ENCODE measurements at places on chromosomes 16 and 17.

DNA sequence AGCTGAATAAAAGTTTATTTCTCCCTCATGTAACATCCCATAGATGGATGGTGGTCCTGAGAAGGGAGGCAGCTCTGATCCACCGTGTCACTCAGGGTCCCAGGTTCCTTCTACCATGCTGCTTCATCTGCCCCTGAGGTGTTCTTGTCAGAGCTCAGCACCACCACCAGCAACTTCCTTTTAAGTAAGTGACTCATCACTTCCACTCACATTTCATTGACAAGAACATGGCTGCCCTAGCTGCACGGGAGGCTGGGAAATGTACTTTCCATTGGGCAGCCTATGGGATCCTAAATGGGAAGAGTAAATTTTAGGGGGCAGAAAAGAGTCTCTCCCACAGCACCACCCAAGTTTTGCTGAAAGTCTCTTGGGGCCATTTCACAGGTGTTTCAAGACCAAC lies 134.7 kb downstream of the USP31 start:
- DNase-seq, result no peak

- no peak for DNase-seq
Measured at GRCh38 chr17:50222922-50223321, 21.5 kb upstream of the COL1A1 start.

DNA sequence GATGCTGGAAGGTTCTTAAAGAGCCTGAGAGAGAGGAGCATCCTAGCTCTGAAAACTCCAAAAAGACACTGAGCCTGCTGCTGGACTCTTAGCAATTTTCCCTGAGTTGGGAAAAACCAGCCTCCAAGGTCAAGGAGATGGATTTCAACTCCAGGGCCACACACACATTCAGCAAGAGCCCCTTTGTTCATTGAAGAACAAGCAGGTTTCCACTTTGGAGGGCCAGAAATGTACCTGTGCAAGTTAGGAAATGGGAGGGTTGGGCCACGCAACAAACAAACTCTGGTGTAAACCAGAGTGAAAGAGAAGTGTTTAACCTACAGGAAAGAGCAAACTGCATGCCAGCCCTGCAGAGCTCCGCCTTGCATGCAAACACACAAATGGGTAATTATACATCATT lies 264.8 kb upstream of the RPL38 start:
- DNase-seq, result no peak

- DNase-seq, result no peak
Measured at GRCh38 chr17:61333136-61333535, 66.5 kb upstream of the TBX2 start.

GRCh38 chr16:82658796-82659195 lies 32.0 kb downstream of the CDH13 start:
- DNase-seq, result no peak

- DNase-seq, result no peak
Measured at GRCh38 chr17:10640475-10640874, 16.6 kb downstream of the MYH3 start.

- peak; percentile 40 for DNase-seq
Measured at GRCh38 chr17:56596691-56597494, 3.4 kb downstream of the NOG start.

DNA sequence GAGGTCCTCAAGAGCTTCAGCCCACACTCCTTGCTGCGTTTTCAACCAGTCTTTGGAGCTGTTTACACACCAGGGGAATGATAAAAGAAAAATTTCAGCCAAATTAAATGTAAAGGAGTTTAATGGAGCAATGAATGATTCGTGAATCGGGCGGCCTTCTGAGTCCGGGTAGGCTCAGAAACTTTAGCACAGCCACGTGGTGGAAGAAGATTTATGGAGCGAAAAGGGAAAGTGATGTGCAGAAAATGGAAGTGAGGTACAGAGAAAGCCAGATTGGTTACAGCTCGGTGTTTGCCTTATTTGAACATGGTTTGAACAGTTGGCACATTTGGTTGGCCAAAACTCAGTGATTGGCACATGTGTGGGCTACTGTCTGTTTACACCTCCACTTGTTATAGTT lies 305.4 kb downstream of the MAF start:
- no peak for DNase-seq

- peak; percentile 16 for DNase-seq
Measured at GRCh38 chr16:62933929-62934328, 897.7 kb upstream of the CDH8 start.

DNA sequence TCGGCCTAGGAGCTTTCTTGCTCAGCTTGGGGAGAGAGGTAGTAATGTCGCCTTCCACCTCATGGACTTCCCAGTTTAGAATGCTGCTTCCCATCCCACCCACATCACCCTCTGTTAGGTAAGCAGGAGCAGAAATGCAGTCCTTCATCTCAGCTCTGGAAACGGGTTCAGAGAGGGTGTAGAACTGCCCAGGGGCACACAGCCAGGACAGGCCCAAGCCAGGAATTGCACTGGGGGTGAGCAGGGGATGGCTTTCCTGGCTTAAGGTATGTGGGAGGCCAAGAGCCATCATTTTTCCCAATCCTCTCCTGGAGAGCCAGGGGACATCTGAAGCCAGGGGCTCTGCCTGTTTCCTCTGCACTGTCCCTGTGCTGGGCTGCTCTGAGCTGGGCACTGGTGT lies 33.6 kb downstream of the RAI1 start:
- DNase-seq, result no peak

DNA sequence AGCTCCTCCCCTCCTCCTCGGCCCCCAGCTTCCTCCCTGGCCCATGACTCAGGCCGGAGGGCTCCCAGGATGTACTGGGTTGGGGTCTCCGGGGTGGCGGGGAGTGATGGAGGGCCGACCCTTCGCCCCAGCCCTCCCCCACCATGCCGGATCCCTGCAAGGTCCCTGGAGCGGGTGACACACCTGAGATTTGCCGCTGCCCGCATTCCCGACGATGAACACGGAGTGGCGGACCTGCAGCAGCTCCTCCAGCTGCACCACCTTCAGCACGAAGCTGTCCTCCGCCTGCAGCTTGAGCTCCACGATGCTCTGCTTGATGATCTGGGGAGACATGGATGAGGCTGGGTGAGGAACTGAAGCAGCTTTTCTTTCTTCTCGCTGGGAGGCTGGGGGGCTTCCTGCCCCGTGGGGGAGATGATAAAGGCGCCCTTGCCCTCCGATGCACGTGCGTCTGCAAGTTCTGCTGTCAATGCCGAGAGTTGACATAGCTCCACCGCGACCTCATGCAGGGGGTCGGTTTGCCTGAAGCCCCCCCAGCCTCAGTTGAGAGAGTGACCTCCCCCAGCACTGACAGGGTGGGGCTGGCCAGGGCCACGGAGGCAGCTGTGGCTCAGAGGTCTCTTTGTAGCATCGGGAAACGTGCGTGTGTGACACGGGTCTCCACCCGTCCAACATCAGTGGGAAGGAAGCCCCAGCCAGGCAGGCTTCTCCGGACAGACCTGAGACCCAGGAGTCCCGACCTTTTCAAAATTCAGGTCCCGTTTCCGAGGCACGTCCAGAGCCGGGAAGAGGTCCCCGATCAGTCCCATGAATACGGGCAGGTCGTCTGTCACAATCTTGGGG lies 83.1 kb downstream of the DNAH17 start:
- DNase-seq, result no peak

DNA sequence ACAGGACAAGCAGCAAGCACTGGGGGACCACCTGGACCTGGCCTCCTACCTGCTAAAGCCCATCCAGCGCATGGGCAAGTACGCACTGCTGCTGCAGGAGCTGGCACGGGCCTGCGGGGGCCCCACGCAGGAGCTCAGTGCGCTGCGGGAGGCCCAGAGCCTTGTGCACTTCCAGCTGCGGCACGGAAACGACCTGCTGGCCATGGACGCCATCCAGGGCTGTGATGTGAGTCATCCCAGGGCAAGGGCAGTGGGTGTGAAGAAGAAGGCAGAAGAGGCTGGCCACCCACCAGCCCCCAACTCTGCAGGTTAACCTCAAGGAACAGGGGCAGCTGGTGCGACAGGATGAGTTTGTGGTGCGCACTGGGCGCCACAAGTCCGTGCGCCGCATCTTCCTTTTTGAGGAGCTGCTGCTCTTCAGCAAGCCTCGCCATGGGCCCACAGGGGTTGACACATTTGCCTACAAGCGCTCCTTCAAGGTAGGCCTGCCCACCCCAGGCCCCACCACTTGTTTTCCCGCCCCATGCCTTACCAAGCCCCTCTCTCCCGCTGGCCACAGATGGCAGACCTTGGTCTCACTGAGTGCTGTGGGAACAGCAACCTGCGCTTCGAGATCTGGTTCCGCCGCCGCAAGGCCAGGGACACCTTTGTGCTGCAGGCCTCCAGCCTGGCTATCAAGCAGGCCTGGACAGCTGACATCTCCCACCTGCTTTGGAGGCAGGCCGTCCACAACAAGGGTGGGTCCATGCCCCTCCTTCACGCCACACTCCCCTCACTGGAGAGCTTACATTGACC lies 7.3 kb downstream of the PLEKHG4 start:
- no peak for DNase-seq

- DNase-seq, result no peak
Measured at GRCh38 chr16:80288616-80289015, 252.2 kb upstream of the DYNLRB2 start.

DNA sequence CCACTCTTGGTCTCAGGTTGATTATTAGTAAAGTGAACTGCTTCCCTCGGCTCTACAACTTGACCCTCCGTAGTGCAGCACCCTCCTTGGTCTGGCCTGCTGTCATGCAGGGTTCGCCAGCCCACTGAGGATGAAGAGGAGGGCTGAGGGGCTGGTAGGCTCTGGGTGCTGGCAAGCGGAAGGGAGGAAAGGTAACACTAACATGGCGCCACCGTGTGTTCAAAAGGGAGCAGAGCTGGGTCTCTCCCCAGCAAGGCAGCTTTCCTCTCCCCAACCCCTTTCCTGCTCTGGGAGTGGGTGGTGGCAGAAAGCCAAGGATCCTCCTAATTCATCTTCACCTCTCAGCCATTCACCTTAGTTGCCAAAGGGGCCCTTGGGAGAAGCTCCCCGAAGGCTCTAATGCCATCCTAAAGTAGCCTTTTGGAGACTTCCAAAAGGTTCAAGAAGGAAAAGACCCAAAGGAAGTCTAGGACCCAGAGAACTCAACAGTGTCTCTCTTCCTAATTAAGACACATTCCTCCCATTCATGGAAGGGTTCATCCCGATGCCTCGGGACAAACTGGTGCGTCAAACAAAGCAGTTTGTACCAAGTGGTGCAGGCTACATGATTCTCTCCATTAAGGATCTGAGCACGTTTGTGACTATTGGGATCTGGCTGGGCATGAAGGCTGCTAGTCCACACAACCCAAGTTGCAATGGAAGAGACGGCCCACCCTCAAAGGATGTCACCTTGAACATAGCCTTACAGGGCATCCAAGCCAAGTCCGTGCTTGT lies 90.8 kb upstream of the TOB1 start:
- DNase-seq, result peak; percentile 75

DNA sequence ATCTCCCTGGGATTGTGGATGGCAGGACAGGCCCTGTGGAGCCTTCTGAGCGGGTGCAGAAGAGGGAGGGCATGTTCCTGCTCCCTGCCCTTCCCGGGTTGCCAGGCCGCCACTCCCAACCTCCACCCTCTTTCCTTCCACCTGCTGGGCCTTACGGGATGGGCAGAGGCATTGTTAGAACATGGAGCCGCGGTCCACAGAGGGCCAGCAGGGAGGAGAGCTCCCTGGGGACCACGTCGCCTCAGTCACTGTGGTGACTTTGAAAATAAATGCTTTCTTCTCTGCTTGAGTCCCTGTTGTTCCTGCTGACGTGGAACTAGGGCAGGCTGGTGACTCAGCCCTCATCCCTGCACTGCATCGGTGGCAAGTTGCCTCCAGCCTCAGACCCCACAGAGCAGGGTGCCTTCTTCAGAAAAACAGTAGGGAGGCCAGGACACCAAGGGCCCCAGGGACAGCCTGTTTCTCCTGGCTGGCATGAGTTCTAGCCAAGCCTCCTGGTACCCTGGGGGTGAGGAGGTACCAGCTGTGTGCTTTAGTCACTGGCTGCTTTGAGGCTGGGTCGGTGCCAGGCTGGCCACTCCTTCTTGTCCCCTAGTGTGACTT lies 224.9 kb downstream of the SEC14L1 start:
- peak; percentile 48 for DNase-seq

DNA sequence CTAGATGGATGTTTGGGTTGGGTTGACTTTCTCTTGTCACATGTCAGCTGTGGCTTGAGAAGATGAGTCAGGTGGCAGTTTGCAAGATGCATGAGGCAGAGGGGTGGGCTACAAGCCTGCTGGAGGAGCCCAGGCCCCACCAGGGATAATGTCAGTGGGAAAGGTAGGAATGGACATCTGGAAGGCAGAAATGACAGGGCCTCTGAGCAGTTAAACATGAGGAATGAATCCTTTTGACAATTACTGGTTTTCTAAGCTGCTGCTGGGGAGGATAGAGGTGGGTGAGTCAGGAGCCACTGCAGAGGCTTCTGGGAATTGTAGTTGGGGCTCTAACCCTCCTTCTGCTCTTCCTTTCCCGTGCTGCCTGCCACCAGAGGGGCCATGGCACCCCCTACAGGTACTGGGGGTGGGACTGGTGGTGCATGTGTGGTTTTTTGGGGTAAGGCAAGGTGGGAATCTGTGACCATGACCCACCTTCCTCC lies 15.7 kb downstream of the SLC52A1 start:
- peak; percentile 54 for DNase-seq

DNA sequence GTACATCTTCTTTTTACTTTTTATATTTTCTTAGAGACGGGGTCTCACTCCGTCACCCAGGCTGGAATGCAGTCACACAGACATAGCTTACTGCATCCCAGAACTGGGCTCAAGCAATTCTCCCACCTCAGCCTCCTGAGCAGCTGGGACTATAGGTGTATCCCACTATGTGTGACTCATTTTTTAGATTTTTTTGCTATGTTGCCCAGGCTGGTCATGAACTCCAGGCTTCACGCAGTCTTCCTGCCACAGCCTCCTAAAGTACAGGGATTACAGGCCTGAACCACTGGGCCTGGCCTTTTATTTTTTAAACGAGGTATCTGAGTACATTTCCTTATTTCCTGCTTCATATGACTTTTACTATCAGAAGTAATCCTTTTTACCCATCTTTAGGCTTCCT lies 48.0 kb downstream of the GLG1 start:
- no peak for DNase-seq

DNA sequence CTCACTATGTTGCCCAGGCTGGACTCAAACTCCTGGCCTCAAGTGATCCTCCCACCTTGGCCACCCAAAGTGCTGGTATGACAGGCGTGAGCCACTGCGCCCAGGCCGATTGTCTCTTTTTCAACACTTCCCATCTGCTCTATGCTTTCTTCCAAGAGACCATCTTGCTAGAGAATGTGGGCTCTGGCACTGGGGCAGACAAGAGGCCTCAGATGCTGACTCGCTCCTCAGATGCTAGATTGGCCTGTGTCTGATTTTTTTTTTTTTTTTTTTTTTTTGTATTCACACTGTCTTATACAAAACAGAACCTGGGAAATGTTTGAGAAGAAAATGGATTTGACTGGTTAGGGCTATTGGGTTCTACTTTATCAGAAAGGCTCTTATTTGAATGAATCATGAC lies 58.2 kb downstream of the CYB5D2 start:
- DNase-seq, result no peak

DNA sequence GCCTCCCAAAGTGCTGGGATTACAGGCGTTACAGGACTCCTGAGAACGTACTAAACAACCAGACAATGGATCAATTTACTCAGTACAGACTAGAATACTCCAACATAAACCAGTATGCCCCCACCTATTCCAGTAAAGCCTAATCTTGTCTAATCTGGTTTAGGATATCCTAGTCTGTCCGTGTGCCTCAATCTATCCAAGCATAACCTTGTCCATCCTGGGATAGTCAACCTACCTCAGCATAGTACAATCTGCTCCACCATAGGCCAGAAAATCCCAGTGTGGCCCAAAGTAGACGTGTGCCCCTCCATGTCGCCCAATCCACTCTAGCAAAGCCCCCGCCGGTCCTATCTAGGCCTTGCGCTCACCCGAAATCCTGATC lies 625 bp downstream of the DVL2 start:
- no peak for DNase-seq

GRCh38 chr16:29926711-29927052 lies 656 bp upstream of the KCTD13 start:
- DNase-seq, result peak; percentile 47
